Activated B cell treated with CpG ODN at 0.5 μM for 24 hours (primary cell): ENCODE measurements at places on chromosomes 5 and 9.

DNA sequence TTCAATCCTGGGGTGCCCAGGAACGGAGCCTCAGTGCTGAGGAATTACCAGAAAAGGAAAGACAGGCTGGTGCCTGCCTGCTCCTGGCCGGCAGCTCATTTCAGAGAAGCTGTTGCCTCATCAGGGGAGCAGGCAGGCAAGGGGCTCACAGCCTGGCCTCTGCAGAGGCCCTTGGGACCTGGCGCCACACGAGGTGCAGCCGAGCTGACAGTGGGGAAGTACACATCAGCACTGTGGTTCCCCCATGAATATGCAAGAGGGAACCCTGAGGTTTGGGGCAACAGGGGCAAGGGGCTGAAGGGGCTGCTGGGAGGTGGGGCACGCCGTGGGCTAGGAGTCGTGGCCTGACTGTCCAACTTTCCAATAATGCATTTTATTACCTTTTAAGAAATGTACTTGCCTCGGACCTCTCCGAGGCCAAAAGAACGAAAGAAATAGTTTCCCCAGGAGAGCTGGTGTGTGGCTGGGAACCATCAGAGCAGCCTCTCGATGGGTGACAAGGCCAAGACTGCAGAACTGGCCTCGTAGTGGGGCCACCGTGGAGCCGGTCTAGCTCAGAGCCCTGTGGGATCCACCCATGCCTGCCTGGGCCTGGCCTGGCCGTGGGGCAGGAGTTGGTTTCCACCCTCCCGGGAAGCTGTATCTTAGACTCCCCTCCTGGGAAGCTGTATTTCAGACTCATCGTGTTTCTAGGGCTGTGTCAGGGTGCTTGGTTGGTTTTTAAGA is 198.6 kb downstream of the PAX5 start:
- peak overlapping the region; percentile 64 for H3K4me3 ChIP-seq
- peaks cover 67% of the 10 kb centered on the region for H3K4me1 ChIP-seq
- peak; percentile 47 for DNase-seq
- H3K27ac ChIP-seq, result peak overlapping the region; percentile 86
- no peaks in the 10 kb centered on the region for H3K27me3 ChIP-seq

DNA sequence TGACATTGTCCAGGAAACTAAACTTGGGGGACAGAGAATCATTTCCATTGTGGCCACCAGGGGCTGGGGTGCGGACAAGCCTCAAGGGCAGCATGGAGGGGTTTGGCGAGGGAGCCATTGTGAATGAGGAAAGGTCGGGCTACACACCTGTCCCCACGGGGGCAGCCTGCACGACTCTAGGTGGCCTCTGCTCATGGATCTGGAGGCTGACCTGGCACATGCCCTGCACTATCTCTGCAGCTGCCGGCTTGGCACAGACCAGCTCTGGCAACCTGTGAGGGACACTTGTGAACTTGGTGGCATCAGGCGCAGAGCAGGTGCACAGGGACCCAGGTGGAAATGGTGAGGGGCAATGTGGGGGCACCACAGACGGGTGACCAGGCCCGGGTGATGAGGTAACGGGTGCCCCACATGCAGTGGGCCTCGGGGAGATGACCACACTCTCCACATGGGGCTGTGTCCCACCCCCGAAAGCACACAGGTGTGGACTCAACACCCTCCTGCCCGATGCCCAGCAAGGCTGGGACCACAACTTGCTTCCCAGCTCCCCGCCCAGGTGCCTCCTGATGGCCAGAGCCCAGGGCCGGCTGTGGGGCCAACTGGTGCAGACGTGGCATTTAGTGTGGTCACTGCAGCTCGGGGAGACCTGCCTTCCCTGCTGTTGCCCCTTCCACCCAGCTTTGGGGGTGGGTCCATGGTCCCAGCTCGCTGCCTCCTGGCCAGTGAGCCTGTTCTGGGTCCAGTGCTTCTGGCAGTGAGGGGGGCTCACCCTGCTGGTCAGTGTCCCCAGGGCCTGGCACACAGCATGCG is 60.9 kb upstream of the UBAC1 start:
- H3K36me3 ChIP-seq, result no peaks in the 10 kb centered on the region
- DNase-seq, result no peak
- H3K27me3 ChIP-seq, result peaks cover 6% of the 10 kb centered on the region
- no peaks in the 10 kb centered on the region for H3K4me1 ChIP-seq

DNA sequence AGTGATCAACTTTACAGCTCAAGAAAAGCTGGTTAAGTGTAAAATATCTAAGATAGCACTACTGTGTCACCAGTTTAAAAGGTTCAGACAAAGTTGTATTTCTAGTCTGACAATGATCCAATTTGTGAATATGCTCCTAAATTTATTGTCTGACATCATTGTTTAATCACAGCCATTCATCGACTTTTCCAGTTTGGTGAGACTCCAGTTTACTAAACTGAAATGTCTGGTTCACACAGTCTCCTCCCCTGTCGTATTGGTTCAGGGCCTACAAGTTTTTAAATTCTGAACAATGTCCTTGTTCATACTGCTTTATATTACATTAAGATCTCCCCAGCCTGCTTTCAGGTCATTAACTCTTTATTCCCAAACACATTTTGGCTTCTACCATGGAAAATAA is 161.4 kb downstream of the CHSY3 start:
- no peaks in the 10 kb centered on the region for H3K27me3 ChIP-seq
- H3K4me3 ChIP-seq, result no peak overlapping the region
- H3K27ac ChIP-seq, result no peak overlapping the region
- no peaks in the 10 kb centered on the region for H3K36me3 ChIP-seq

- DNase-seq, result no peak
- peak overlapping the region; percentile 60 for H3K4me3 ChIP-seq
- peaks cover 17% of the 10 kb centered on the region for H3K4me1 ChIP-seq
- no peak overlapping the region for H3K27ac ChIP-seq
- H3K27me3 ChIP-seq, result peaks cover 54% of the 10 kb centered on the region
- H3K36me3 ChIP-seq, result peaks cover 1% of the 10 kb centered on the region
These were observed 222.6 kb downstream of the MEF2C start for GRCh38 chr5:88660264-88660946.

GRCh38 chr9:100933656-100934055 is 94.9 kb upstream of the PLPPR1 start:
- DNase-seq, result no peak
- no peaks in the 10 kb centered on the region for H3K27me3 ChIP-seq
- no peak overlapping the region for H3K4me3 ChIP-seq
- H3K27ac ChIP-seq, result no peak overlapping the region

DNA sequence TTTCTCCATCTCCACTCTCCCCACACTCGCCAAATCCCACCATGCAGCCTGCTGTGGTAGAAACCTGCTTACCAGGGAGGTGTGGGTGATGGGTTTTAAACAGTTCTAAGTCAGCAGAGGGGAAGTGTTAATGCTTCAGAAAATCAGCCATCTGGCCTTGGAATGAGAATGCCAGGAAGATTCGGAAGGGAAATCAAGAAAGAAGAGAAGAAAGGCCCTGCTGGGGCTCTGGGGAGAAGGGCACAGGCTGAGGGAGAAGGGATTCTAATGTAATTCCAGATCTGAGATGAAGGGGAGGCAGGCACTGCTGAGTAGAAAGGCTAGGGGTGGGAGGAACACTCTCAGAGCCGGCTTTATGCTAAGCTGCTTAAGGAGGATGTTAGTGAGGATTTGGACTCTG is 434.7 kb upstream of the DMAC1 start:
- no peaks in the 10 kb centered on the region for H3K27me3 ChIP-seq
- DNase-seq, result no peak
- no peak overlapping the region for H3K27ac ChIP-seq
- no peaks in the 10 kb centered on the region for H3K36me3 ChIP-seq

DNA sequence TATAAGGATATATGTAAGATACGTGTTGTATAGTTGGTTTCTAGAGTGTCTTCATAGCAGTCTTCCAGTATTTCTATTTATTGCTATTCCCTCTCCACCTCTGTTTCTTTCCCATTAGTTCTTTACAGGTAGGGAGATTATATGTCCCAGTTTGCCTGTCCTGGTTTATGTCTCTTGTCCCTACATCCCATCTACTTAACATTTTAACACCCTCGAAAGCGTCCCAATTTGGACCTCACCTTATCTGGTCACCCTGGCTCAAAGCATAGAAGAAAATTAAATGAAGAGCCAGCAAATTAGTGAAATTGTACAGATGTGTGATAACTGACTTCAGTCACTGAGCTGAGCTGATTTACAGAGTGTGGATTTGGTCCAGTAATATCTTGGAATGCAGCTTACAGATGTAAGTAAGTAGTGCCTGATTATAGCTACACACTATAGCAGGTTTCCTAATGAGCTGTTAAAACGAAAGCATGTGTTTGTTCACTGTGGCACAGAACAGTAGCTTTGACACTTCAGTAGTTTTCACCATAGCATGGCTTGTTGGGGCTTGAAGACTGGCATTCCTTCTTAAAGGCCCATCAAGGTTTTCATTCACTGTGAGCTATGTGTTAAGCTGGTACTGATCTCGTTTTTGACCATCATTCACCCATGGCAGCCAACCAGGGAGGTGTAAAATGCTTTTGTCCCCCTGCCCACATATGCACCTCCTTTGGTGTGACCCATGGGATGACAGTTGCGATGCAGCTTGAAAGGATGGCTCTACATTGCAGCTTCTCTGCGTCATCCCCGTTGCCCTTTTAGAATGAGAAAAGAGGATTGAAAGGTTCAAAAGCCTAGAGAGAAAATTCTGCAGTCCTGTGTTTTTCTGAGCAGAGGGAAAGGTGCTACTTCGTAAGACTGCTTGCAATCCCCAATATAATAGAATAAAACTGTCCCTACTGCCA is 192.1 kb upstream of the DMRT1 start:
- H3K27ac ChIP-seq, result no peak overlapping the region
- H3K27me3 ChIP-seq, result no peaks in the 10 kb centered on the region
- H3K4me3 ChIP-seq, result no peak overlapping the region
- no peak for DNase-seq
- no peaks in the 10 kb centered on the region for H3K36me3 ChIP-seq

DNA sequence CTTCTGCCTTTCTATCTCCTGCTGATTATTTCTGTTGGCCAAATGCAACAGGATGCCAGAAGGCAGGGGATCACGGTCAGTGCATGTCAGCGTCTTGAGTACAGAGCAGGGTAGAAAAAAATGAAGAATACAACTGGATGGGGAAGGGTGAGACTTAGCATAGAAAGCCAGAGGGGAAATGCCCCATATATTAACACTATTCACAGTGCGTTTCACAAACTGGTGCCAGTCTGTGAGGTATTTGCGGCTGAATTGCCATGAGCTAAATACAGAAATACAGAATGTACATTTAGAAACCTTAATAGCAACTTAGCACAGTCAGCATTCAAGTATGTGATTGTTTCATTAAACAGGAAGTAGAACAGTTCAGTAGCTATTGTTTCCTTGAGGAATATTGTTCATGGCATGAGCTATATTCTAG is 31.0 kb upstream of the SLC1A3 start:
- no peaks in the 10 kb centered on the region for H3K27me3 ChIP-seq
- no peaks in the 10 kb centered on the region for H3K36me3 ChIP-seq
- H3K4me3 ChIP-seq, result no peak overlapping the region
- no peaks in the 10 kb centered on the region for H3K4me1 ChIP-seq
- no peak overlapping the region for H3K27ac ChIP-seq
- DNase-seq, result no peak

DNA sequence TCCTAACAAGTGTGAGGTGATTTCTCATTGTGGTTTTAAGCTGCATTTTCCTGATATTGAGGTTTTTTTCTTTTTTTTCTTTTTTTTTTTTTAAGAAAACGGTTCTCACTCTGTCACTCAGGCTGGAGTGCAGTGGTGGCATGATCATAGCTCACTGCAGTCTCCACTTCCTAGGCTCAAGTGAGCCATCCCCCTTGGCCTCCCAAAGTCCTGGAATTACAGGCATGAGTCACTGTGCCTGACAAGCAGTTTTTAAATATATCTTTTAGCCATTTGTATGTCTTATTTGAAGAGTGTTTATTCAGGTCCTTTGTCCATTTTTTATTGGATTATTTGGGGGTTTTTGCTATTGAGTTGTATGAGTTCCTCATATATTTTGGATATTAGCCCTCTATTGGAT is 53.8 kb downstream of the GCNT1 start:
- peaks cover 2% of the 10 kb centered on the region for H3K36me3 ChIP-seq
- no peak for DNase-seq
- no peak overlapping the region for H3K4me3 ChIP-seq

- H3K27me3 ChIP-seq, result no peaks in the 10 kb centered on the region
- H3K36me3 ChIP-seq, result no peaks in the 10 kb centered on the region
- no peak overlapping the region for H3K4me3 ChIP-seq
- no peak for DNase-seq
These were observed 10.5 kb upstream of the SPATA31E1 start for GRCh38 chr9:87872079-87872624.

- no peaks in the 10 kb centered on the region for H3K4me1 ChIP-seq
- H3K27ac ChIP-seq, result no peak overlapping the region
- H3K27me3 ChIP-seq, result peaks cover 6% of the 10 kb centered on the region
- no peak overlapping the region for H3K4me3 ChIP-seq
- no peak for DNase-seq
- H3K36me3 ChIP-seq, result no peaks in the 10 kb centered on the region
These were observed 164.7 kb upstream of the IRX4 start for GRCh38 chr5:2047341-2047927.

GRCh38 chr9:437066-437465 is 222.4 kb downstream of the DOCK8 start:
- DNase-seq, result no peak
- no peaks in the 10 kb centered on the region for H3K27me3 ChIP-seq
- H3K27ac ChIP-seq, result no peak overlapping the region
- no peaks in the 10 kb centered on the region for H3K4me1 ChIP-seq

DNA sequence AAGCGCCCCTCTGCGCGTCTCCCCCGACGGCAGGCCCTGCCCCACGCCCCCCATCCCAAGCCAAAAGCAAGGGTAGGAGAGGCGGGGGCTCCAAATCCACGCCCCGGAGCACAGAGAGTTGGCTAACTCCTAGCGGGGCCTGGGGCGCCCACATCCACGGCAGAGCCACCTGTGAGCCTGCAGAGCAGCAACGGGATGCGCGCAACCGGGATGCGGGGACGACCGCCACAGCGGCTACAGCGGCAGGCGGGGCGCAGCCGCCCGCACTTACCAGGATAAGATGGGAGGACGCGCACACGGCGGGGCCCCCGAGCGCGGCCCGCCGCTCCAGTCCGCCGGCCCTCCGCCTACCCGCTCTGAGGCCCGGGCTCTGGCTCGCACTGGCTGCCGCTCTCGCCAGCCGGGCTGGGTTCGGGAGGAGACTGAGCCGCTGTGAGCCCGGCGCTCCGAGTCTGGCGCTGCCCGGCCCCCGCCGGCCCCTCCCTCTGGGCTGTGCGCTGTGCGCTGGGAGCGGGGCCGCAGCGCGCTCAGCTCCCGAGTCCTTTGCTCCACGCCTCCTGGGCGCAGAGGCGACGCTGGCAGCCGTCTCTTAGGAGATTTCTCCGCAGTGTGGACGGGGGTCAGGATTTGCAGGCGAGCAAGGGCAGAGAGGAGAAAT is at the start of gene SLC24A2:
Gene SLC24A2, minus strand, starts transcription at position 424 of the 658 bp plus-strand sequence.
- H3K4me3 ChIP-seq, result no peak within 1 kb of the TSS
- DNase-seq, result no peak
- H3K4me1 ChIP-seq, result no peaks in the 10 kb centered on the region
- no peak within 1 kb of the TSS for H3K27ac ChIP-seq
- no peaks in the 10 kb centered on the region for H3K36me3 ChIP-seq
- peaks cover 30% of the 10 kb centered on the region for H3K27me3 ChIP-seq

GRCh38 chr5:96476654-96477053 is 43.6 kb upstream of the PCSK1 start:
- H3K4me1 ChIP-seq, result no peaks in the 10 kb centered on the region
- H3K4me3 ChIP-seq, result no peak overlapping the region
- H3K36me3 ChIP-seq, result no peaks in the 10 kb centered on the region
- DNase-seq, result no peak

- H3K27ac ChIP-seq, result peak overlapping the region; percentile 99
- H3K36me3 ChIP-seq, result peaks cover 39% of the 10 kb centered on the region
- H3K4me3 ChIP-seq, result peak overlapping the region; percentile 96
- DNase-seq, result no peak
These were observed 412 bp downstream of the RIOK2 start for GRCh38 chr5:97182571-97183099.

- no peak overlapping the region for H3K27ac ChIP-seq
- DNase-seq, result no peak
- no peaks in the 10 kb centered on the region for H3K4me1 ChIP-seq
- no peak overlapping the region for H3K4me3 ChIP-seq
These were observed 38.7 kb downstream of the VCAN start for GRCh38 chr5:83510260-83510659.
